Spleen (tissue), 13 donors: ENCODE measurements at places on chromosomes 2 and 18. TPM values are rescaled to one million over a fixed set of nuclear protein-coding genes. Genes with fewer than 3 reads are reported as not detected.

The TRIM43 gene
- total RNA-seq, result not detected

The DSG4 gene
- not detected for total RNA-seq

The TNFRSF11A gene
- total RNA-seq, result 11.7 TPM

GRCh38 chr2:23836505-23836904 is 90.4 kb downstream of the ATAD2B start:
- no peak for DNase-seq

DNA sequence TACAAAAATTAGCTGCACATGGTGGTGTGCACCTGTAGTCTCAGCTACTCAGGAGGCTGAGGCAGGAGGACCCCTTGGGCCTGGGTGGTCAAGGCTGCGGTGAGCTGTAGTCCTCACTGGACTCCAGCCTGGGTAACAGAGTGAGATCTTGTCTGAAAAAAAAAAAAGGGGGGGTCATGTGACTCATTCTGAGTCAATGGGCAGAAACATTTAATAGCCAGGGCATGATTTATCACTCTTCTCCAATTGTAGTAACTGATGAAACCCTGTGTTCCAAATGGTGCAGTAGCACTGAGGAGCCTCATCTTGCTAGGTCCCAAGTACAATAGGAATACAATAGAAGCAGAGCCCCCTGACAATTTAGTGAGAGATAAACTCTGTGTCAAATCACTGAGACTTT is 78.9 kb upstream of the CCDC68 start:
- DNase-seq, result no peak

GRCh38 chr2:171673905-171674304 is 13.4 kb upstream of the DYNC1I2 start:
- no peak for DNase-seq

DNA sequence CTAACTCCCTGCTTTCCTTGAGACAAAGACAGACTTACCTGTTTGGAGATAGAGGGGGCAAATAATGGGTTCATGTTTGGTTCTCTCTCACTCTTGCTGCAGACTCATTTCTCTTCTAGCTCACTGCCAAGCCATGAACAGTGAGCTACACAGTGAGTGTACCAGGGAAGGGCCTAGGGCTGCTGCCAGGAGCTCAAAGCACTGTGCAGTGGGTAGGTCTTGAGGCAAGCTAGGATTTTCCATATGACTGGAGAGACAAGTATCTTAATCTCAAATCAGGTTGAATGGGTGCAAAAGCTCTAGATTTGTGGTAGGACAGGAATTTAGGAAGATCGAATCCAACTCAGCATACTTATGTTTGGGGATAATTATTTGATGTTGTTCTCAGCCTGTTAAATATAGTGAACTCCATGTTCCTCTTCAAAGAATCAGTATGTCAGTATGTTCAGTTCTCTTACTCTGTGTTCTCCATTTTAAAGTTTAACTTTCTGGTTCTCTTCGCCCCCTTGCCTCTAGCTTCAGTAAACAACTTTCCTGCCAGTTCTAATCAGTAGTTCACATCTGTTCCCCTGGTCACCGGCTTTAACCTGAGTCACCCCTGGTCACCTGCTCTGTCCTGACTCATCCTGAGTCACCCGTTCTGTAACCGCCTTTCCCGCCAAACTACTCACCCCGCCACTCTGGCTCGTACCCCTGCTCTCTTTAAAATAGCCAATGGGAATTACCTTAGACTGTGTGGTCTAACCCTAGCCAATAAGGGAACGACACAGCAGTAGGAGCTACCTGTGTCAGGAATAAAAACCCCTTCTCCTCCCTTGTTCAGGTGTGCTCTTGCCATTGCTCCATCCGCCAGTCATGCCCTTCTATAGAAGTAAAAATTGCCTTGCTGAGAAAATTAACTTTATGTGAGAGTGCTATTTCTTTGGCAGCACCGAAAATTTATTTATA is 21.9 kb downstream of the SLC25A52 start:
- no peak for DNase-seq

GRCh38 chr2:238152771-238153688 is 5.7 kb upstream of the ERFE start:
- DNase-seq, result no peak
